ENCODE measurements at places on chromosomes 5 and 9. TPM values are rescaled to one million over a fixed set of nuclear protein-coding genes. Genes with fewer than 3 reads are reported as not detected.

The MAMDC2 gene
- total RNA-seq, result 10.2 TPM

The UBE2QL1 gene
- 0.09 TPM for total RNA-seq

The PITX1 gene
- total RNA-seq, result 0.09 TPM

The GRAMD2B gene
- total RNA-seq, result 0.45 TPM

The LRSAM1 gene
- total RNA-seq, result 12.7 TPM

The AGPAT2 gene
- total RNA-seq, result 36.0 TPM

The RANBP17 gene
- total RNA-seq, result 12.4 TPM

The HEMGN gene
- not detected for total RNA-seq

The ZNF300 gene
- 8.5 TPM for total RNA-seq

The SHOC1 gene
- total RNA-seq, result under 0.01 TPM

The LHX3 gene
- total RNA-seq, result not detected

The RPL35 gene
- total RNA-seq, result 2,756 TPM

The DHFR gene
- total RNA-seq, result 12.8 TPM

The PCDHB14 gene
- 1.6 TPM for total RNA-seq

The TMEM252 gene
- not detected for total RNA-seq

The PTGS1 gene
- total RNA-seq, result 1.8 TPM

The AK8 gene
- 0.09 TPM for total RNA-seq

The IRX2 gene
- not detected for total RNA-seq

The BHMT gene
- total RNA-seq, result not detected

The LECT2 gene
- total RNA-seq, result not detected

The B4GALT1 gene
- 20.0 TPM for total RNA-seq

The MEIKIN gene
- not detected for total RNA-seq

The NUTM2G gene
- not detected for total RNA-seq

The CSF2 gene
- total RNA-seq, result 0.36 TPM

The FOXD4 gene
- 0.09 TPM for total RNA-seq

The UBAP1 gene
- total RNA-seq, result 26.0 TPM

The C5orf58 gene
- total RNA-seq, result not detected

The ZNF346 gene
- total RNA-seq, result 20.2 TPM

The CDC20B gene
- total RNA-seq, result not detected

The PRSS3 gene
- total RNA-seq, result 16.2 TPM

The LAMC3 gene
- total RNA-seq, result under 0.01 TPM

The CACNA1B gene
- under 0.01 TPM for total RNA-seq

The LCNL1 gene
- 0.19 TPM for total RNA-seq

The OTP gene
- not detected for total RNA-seq

The GPX8 gene
- 36.8 TPM for total RNA-seq

The PANK3 gene
- total RNA-seq, result 40.8 TPM

The FAM120A gene
- 89.7 TPM for total RNA-seq

The NADK2 gene
- total RNA-seq, result 13.9 TPM

The IL5 gene
- total RNA-seq, result not detected

The ANKRD31 gene
- not detected for total RNA-seq

The C8G gene
- 0.19 TPM for total RNA-seq

The GFI1B gene
- total RNA-seq, result not detected

The WDR38 gene
- total RNA-seq, result not detected

The HTR1A gene
- total RNA-seq, result not detected

The IL9 gene
- total RNA-seq, result not detected

All from endothelial cell of coronary artery (primary cell).